Spinal cord (tissue), 10 donors: ENCODE measurements at places on chromosomes 4 and X. TPM values are rescaled to one million over a fixed set of nuclear protein-coding genes. Genes with fewer than 3 reads are reported as not detected.

GRCh38 chr4:14247767-14248166, 620.2 kb upstream of the BOD1L1 start:
- DNase-seq: peak; percentile 63

DNA sequence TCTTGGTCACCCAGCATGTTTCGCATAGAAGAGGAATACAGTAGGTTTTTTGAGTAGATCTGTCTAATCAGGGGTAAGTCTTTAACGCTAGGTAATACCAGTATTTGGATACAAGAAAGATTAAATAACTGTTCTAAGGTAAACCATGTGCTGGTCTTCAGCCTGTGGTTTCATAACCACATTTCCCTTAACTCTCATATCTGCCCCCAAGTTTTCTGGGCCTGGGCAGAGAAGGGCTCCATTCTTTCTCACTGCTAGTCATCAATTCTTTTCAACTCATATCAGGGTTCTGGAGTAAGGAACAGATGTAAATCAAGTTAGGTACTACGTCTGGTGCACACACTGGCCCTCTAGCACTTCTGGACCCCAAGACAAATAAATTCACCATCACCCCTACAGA, 49.0 kb downstream of the DHX15 start:
- DNase-seq: no peak

GRCh38 chr4:92776080-92776479, 472.3 kb downstream of the GRID2 start:
- no peak for DNase-seq

- no peak for DNase-seq
These were observed 162.5 kb upstream of the MED14 start for GRCh38 chrX:40897718-40898270.

Gene ADGRG4
- 0.03 TPM for polyA plus RNA-seq

DNA sequence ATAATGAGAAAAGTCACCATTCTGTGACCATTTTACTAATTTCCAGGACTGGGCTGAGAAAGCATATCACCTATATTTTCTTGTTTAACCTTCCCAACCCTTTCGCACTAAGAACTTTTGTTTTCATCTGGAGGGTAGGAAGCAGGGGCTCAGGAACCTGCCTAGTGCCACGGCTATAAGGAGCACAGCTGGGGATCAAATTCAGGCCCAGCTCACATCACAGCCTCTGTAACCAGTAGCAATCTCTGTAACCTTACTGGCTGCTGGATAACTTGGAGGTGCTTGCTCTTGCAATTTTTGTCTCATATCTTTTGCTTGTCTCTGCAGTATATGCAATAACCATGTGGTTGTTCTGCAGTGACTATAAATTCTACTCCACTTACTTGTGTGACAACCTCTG, 76.7 kb upstream of the PLAC1 start:
- no peak for DNase-seq

GRCh38 chrX:17359500-17359899, 15.5 kb upstream of the NHS start:
- no peak for DNase-seq

Gene KDR
- 34.9 TPM for polyA plus RNA-seq

Gene ARMCX4
- polyA plus RNA-seq: 29.8 TPM

- DNase-seq: peak; percentile 30
These were observed 1.5 kb downstream of the NMU start for GRCh38 chr4:55634417-55635128.

DNA sequence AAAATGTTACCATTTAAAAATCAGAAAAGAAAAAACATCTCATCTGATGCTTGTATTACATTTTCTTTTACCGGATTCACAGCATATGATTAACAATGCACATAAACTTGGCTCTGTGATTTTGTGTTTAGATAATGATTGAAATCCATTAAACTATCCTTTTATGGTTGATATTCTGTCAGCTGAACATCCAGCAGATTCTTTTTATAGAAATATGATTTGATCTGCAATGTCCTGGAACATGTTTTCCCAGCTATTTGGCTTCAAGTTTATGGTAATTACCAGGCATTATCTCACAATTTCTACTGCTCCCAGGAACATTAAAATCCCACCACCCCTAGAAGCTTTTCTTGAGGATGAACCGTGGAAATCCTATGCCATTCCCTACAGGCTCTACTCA, 205.7 kb upstream of the TET2 start:
- DNase-seq: no peak

Gene SLC10A7
- polyA plus RNA-seq: 7.3 TPM

GRCh38 chrX:17377795-17378194, 2.8 kb downstream of the NHS start:
- DNase-seq: no peak

DNA sequence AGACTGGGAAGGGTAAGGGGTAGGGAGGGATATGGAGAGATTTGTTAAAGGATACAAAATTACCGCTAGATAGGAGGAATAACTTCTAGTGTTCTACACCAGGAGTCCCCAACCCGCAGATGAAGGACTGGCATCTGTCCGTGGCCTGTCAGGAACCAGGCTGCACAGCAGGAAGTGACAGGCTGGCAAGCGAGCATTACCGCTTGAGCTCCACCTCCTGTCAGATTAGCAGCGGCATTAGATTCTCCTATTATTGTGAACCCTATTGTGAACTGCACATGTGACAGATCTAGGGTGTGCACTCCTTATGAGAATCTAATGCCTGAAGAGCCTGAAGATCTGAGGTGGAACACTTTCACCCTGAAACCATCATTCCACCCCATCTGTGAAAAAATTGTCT, 27.9 kb upstream of the BBS7 start:
- DNase-seq: no peak

- DNase-seq: no peak
These were observed 78.5 kb downstream of the MSN start for GRCh38 chrX:65745992-65746391.

DNA sequence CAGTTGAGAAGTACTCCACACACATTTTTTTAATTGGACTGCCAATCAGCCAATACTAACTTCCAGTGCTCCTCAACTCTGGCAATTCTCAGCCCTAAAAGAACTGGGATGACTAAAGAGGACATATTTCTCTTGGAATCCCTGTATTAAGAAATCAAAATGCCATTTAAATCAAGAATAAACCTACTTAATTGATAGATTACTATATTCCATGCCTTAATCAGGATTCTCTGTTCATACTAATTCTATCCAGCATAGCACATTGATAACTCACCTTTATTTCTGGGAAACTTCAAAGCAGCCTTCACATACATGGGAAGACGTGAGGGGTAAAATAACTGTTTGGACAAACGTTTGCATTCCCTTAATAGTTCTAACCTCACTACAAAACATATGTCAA, 93.0 kb upstream of the DKK2 start:
- DNase-seq: no peak

Gene SOD3
- 8.2 TPM for polyA plus RNA-seq

GRCh38 chrX:2283111-2283859, 217.5 kb downstream of the DHRSX start:
- no peak for DNase-seq

Gene COL4A6
- polyA plus RNA-seq: 12.6 TPM
